MM.1S (cell line): ENCODE measurements at places on chromosomes 4 and X.
A peak's percentile ranks its signal among the peaks of the same experiment; 100 is the strongest.

DNA sequence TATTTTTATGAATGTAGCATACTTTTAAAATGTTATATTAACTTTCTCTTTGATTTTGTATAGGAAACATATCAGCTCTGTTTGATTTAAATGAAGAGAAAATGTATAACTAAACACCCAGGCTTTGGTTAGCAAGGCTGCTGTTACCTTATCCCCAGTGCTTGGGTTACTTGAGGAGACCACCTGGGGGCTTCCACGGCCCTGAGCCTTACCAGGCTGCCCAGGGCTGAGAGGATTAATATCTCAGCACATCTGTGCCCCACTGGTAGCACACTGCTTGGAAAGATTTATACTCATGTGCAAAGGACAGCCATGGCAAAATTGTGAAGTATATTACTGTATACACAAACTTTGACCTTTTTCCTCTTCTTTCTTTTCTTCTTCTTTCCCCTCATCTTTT lies 752.9 kb downstream of the RAPGEF2 start:
- no peak for DNase-seq

GRCh38 chr4:165505958-165506837 lies 127.4 kb downstream of the CPE start:
- no peak for DNase-seq

GRCh38 chr4:34771632-34772031 lies 1472.7 kb downstream of the ARAP2 start:
- DNase-seq: no peak

GRCh38 chr4:47659342-47659741 lies 174.3 kb downstream of the ATP10D start:
- no peak for DNase-seq

GRCh38 chr4:123133397-123134050 lies 211.1 kb upstream of the NUDT6 start:
- DNase-seq: no peak

DNA sequence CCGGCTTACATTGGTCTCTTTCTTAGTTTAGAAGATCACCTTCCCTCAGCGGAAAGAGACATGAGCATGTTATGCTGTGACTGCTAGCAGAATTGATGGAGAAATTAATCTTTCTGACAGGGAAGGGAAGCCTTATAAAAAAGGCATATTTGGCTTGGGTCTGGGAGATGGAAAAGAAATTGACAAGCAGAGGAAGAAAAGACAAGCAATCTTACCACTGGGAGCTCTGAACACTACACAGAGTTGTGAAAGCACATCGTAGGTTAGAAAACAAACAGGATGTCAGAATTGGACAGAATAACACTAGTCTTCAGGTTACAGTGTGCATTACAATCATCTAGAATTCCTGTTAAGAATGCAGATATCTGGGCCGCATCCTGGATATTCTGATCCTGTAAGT lies 1493.8 kb upstream of the IGFBP7 start:
- no peak for DNase-seq

GRCh38 chr4:153152501-153153338 lies 51.5 kb upstream of the TRIM2 start:
- peak; percentile 31 for DNase-seq

- DNase-seq: peak; percentile 17
Measured at GRCh38 chrX:110992611-110993010, 103.4 kb upstream of the PAK3 start.

DNA sequence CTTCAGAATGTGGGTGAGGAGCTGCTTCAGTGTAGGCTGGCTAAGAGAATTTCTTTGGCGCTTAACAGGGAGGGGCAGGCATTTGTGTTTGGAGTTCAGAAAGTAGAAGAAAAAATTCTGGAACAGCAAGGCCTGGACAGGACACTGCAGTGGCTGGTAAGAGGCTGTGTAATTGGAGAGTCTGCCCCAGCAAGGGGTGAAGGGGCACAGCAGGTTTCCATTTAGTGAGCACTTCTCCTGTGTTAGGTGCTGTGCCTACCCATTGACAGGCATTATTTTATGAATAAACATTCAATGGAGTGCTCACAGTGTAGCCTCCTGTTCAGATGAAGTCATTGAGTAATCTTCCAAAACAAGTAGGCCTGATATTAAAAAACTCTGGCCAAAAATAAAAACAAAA lies 10.7 kb upstream of the CPE start:
- DNase-seq: no peak

DNA sequence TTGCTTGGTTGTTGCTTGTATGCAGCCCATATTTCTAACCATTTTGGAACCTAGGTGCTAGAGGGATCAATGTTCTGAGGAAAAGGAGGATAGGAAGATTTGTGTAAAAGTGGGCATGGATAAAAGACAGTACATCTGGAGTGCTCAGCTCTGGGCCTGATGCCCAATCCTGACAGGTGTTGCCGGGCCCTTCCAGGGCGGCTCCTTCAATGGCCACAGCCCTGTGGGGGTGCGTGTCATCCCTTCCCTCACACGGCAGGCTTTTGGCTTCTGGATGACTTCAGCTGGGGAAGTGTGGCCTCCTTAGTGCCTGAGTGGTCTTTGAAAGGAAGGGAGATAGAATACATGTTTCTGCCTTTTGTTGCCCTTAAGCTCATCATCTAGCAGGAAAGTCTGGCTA lies 47.2 kb downstream of the NELFA start:
- DNase-seq: no peak

DNA sequence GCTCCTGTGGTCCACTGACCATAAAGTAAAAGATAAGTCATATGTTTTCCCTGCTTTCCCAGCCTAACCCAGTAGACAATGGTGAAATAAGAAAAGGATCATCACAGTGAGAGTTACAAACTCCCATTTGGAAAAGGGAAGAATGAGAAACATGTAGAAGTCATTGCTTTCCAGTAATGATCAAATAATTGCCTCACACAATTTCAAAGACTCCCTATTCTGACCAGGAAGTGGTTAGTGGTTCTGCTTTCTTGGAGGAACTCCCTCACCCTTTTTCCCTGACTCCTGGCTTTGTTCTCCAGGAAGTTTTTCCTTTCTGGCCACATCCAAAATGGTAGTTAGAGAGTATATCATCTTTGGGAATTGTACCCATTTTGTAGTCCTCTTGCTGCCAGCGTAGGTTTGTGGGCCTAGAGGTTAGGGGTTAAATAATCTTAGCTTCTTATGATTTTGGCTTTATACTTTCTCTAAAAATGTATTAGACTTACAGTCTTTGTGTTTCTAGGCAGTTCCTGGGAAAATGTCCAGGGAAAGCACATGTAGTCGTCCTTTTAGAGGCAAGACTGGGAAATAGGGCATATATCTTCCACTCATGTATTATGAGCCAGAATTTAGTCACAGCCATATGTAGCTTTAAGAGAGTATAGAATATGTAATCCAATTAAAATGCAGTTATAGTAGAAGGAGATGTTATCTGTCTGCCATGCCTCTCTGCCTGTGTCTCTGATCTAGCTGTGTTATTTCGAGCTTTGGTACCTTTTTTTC lies 10.5 kb downstream of the VAMP7 start:
- DNase-seq: no peak

DNA sequence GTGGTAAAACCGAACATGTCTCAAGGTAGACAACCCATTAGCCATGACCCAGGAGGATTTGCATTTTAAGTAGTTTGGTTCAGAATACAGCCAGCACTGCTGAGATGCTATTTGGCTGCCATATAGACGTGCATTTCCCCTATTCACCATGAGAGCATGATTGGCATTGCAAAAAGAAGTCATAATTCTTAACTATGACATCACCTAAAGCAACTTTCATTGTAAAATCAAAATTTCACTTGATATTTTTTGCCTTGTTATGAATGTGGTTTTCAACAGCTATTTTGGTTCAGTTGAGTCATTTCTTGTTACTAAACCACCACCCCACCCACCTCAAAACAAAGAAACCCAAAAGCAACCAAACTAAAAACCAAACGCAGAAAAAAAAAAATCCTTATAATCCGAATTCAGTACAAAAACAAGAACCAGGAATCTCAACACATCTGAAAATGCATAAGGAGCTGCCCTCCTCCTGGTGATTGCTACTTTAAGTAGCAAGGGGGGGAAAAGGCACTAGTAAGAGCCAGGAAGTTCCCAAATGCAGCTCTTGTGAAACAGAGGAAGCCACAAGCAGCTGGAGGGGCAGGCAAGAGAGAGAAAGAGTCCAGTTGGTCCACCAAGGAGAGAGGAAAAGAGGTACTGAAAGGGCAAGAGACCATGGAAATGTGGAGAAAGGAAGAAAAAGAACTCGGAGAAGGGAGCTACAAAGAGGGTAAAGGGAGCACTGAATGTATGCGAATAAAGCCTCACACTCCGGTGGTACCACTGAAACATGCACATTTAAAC lies 3.1 kb downstream of the SLITRK4 start:
- DNase-seq: no peak

DNA sequence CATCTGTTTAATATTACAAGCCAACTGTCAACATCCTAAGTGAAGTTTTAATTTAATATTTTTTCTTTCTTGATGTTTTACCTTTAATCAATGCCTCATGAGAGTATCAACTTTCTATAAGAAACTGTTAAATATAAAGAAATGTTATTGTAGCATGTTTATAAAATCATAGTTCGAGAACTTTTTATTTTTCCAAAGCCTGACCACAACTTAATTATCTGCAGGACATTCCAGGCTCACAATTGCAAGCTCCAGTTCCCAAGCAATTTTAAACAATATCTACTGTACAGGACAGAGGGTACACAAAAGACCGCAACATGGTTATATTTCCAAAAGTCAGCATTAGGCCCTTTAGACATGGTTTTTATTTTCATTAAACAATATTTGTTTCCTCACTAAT lies 20.1 kb downstream of the STX18 start:
- no peak for DNase-seq

DNA sequence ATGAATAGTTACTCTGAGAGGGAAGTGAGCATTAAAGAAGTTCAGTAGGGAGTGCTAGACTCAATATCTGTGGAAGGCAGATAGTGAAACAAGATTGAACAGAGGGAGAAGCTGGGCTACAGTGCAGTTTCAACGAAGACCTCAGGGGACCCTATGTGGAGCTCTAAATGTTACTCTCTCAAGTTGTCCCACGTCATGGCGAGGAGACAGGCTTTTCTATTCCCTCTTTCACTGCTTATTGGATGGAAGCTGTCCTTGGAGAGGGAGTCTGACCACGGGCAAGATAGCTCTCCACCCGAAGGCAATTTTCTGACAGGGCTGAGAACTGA lies 42.3 kb upstream of the CCSER1 start:
- no peak for DNase-seq

DNA sequence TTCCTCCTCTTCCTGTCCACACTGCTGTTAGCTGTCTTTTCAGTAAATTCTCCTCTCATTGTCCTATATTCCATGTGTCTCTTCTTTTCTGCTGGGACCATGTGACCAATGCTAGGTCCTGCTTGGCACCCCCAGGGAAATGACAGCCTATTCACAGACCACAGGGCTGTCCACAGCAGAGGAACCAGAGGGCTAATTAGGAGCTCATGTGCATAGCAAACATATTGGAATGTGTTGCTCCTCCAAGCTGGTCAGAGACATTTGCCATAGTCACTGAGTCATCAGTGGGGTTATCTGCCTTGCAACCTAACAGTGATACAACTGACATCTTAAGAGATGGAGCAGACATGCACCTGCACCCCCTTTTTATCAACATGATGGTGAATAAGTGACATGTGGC lies 67.9 kb upstream of the PUDP start:
- DNase-seq: no peak

GRCh38 chrX:41445781-41446358 lies 1.3 kb upstream of the NYX start:
- DNase-seq: no peak

- DNase-seq: no peak
Measured at GRCh38 chr4:7770224-7771050, 169.2 kb downstream of the AFAP1 start.

- DNase-seq: no peak
Measured at GRCh38 chr4:11543706-11544105, 115.0 kb upstream of the HS3ST1 start.

DNA sequence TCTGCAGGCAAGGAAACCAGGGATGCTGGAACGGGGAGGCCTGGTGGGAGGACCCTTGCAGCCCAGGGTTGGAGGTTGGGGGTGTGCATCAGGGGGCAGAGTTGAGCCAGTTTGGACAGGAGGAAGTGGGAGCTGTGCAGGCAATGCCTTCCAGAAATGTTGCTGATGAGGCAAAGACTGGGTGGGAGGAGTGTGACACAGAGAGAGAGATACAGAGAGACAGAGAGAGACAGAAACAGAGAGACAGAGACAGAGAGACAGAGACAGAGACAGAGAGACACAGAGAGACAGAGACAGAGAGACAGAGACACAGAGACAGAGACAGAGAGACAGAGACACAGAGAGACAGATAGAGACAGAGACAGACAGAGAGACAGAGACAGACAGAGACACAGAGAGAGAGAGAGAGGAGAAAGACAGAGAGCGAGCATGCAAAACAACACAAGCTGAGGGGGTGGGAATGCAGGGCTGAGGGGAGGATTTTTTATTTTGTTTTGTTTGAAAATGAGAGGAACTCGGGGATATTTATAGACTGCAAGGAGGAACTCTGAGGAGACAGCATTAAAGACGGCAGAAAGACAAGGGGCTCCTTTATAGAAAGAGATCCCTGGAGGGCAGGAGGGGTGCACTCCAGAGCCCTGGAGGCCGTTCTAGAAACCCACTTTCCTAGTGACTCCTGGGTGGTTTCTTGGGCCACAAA lies 1.9 kb upstream of the HAUS3 start:
- peak; percentile 51 for DNase-seq

DNA sequence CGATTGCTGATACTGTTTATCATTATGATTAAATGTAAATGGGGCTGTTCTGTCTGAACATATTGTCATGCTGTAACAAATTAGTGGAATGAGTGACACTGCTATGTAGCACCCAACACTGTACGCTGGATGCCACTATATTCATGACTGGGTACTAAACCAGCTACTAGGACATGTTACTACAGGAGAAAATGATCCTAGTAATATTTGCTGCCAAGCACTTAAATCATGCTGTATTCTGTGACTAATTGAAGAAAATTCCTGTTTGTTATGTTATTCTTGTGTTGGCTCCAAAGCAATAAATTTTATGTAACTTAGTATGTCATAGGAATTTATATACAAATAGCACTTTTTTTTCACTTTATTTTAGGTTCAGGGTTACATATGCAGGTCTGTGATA lies 804.2 kb downstream of the CENPC start:
- no peak for DNase-seq

DNA sequence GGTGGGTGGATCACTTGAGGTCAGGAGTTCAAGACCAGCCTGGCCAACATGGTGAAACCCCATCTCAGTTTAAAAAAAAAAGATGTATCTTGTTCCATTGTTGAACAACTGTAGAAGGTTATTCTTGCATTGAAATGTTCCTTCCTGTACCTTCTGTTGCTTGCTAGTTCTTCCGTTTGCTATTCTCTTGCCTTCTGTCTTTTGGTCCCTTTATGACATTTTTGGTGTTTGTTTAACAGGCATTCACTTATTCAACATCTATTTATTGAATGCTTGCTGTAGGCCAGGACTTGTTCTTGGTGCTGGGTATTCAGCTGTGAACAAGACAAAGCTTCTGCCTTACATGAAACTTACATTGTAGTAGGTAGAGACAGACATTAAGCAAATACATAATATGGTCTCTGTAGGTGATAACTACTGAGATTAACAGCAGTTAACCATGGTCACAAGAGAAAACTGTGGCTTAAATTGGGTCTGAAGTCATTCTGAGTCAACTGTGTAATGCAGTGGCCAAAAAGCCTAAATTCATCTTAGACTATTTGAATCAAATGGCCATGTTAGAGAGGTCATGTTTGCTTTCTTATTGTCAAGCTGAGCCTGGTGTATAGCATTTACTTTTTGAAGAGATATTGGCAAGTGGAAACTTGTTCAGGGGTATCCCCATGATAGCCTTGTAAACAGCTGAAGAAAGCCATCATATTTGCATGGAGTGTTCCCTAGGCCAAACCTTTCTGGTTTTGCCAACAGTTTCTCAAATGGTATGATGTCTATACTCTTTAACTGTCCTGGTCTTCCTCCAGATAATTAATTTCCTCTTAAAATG lies 35.6 kb downstream of the GAB1 start:
- DNase-seq: no peak

- DNase-seq: no peak
Measured at GRCh38 chr4:181030961-181031360, 1212.2 kb upstream of the TENM3 start.
